ENCODE measurements at places on chromosomes 13 and 19.

DNA sequence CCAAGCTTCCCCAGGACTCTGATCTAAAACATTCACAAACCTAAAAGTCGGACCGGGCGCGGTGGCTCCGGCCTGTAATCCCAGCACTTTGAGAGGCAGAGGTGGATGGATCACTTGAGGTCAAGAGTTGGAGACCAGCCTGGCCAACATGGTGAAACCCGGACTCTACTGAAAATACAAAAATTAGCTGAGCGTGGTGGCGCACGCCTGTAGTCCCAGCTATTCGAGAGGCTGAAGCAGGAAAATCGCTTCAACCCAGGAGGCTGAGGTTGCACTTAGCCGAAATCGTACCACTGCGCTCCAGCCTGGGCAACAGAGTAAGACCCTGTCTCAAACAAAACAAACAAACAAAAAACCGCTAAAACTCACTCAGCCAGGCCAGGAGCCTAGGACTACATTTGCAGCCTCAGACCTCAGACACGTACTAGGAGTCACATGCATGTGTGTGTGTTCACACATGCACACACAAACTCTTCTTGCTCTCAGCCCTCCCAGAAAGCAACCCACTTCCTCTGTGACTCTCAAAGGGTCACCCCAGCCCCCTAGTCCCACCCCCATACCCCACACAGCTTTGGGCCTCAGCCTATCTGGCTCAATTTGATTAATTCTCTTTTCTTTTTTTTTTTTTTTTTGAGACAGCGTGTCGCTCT is 704 bp upstream of the NOTCH3 start:
- DNase-seq: no peak

- no peak for DNase-seq
These were observed 12.7 kb upstream of the HNRNPL start for GRCh38 chr19:38862321-38863059.

DNA sequence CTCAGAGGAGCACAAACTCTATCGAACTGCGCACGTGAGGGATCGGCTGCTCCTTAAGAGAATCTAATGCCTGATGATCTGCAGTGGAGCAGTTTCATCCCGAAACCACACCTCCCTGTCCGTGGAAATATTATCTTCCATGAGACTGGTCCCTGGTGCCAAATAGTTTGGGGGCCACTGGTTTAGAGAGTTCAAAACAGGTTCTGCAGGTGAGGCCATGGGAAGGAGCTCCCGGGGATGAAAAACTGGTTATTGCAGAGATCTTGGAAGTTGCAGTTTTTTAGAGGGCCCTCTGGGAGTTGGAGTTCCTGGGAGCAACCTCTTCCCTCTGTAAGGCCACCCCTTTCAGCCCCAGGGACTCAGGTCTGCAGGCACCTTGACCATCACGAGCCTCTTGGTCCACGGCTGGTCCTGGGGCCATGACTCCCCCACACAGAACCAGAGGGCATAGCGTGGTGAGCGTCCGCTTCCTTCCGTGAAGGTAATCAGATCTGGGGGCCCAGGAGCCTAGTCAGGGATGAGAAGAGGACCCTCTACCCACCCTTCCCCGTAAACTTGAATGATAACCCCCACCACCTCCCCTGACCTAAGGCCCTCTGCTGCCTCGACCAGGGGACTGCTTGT is 5.2 kb downstream of the IRF3 start:
- no peak for DNase-seq

DNA sequence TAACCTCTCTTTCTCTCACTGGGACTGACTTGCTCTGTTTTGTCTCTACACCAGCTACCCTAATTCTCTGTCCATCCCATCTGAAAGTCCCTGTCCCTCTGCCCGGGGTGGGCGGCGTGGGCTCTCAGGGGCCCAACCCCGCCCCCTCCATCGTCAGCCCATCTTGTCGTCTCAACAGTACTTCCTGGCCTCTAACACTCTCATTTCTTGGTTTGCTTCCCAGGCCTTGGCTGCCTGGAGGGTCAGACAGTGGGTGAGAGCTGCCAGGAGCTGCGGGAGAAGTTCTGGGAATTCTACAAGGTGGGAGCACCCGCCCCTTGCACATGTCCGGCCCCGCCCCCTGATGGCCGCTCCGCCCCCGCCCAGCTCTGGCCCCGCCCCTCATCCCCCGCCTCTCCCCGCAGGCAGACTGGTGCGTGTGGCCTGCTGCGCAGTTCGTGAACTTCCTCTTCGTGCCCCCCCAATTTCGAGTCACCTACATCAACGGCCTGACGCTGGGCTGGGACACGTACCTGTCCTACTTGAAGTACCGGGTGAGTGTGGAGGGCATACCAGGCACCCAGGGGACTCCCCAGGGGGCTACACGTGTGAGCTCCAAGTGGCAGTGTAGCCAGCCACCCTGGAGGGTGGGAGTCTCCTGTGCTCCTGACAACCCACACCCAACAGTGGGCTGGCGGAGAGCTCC is 1.7 kb downstream of the MPV17L2 start:
- DNase-seq: no peak

GRCh38 chr19:29098863-29099481 is 114.0 kb downstream of the UQCRFS1 start:
- no peak for DNase-seq

- no peak for DNase-seq
These were observed 18.8 kb upstream of the WASF3 start for GRCh38 chr13:26538363-26539317.

GRCh38 chr13:105058517-105058916 is 1476.9 kb downstream of the EFNB2 start:
- DNase-seq: no peak

DNA sequence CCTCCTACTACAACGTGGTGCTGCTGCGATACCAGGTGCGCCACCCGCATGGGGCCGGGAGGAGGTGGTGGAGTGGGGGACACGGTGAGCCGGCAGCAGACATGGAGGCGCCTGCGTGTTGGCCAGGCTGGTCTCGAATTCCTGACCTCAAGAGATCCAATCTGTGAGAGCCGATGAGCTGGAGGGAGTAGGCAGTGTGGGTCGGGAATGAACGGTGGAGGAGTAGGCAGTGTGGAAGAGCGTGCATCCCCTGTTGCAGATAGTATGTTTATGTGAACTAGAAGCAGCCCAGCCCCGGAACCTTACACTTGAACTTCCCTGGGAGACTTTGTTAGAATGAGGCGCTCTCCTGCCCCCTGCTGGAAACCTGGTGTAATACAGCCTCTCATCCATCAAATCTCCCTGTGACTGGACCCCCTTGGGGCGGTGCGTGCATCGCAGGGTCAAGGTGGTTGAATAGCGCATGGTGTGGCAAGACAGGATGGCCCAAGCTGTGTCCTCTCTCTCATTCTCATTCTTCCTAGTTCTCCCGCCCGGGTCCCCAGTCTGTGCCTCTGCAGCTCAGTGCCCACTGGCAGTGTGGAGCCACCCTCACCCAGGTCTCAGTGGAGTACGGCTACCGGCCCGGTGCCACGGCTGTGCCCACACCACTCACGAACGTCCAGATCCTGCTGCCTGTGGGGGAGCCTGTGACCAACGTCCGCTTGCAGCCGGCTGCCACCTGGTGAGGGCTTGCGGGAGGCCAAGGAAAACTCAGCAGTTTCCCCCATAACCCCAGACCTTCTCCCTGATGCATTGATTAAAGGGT is 10.5 kb upstream of the B3GNT3 start:
- DNase-seq: peak; percentile 75

GRCh38 chr13:96229356-96229755 is 139.4 kb downstream of the HS6ST3 start:
- no peak for DNase-seq

GRCh38 chr13:97855570-97856303 is 97.7 kb upstream of the IPO5 start:
- DNase-seq: no peak

DNA sequence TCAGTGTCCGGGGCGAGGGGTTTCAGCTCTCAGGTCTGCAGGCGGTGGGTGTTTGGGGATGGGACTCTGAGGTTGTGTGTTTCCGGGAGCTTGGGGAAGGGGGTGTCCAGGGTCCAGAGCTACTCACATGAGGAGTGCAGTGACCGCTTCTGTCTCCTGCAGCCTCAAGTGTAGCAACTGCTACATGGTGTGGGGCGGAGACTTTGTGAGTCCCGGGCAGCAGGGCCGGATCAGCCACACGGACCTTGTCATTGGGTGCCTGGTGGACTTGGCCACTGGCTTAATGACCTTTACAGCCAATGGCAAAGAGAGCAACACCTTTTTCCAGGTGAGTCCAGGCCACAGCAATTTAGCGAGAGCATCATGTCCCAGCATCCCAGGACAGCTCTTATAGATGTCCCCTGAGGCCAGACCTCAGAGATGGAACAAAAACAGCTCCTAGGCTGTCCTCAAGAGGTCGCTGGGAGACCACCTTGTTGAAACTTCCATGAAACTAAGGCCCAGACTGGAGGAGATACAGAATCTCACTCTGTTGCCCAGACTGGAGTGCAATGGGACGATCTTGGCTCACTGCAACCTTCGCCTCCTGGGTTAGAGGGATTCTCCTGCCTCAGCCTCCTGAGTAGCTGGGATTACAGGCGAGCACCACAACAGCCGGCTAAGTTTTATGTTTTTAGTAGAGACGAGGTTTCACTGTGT is 44.9 kb downstream of the RYR1 start:
- no peak for DNase-seq

GRCh38 chr13:44508562-44509077 is 67.5 kb downstream of the TSC22D1 start:
- DNase-seq: no peak

DNA sequence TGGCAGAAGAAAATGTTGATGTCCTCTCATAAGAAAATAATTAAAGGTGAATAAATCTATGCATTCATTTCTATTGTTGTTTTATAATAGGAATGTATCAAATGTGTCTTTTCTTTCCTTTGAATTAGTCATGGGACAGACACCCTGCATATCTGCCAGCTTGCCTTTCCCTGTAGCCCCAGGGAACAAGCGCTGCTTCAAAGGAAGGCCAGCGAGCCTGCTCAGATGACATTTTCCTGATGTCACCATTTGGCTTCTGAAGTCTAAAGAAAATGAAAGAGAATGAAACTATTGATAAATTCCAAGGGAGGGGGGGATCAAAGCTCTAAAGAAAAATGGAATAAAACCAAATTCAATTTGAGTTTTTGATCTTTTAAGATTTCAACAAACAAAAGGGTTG is 574.8 kb downstream of the IRS2 start:
- DNase-seq: no peak

DNA sequence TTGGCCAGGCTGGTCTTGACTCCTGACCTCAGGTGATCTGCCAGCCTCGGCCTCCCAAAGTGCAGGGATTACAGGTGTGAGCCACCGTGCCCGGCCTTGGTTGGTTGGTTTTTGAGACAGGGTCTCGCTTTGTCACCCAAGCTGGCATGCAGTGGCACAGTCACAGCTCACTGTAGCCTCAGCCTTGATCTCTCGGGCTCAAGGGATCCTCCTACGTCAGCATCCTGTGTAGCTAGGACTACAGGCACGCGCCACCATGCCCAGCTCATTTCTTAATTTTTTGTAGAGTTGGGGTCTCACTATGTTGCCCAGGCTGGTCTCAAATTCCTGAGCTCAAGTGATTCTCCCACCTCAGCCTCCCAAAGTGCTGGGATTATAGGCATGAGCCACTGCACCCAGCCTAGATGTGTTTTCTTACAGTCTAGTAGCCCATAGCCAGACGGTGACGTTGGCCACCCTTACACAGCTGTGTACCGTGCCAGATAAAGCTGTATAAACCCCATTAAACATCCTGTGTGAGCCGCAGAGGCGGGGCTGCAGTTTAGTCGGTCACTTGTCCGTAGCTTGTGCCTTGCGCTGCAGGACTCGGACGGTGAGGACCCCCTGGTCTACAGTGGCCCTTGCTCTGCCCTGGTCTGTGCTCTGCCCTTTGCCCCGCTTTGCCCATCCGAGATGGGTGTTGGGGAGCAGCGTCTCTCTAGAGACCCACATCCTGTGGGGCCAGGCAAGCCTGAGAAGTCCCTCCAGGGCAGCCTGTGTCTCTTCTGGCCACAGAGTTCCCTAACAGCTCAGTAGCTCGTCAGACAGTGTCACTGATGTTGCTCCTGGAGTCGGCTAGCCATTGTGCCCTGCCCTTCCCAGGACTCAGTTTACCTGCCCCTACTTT is 9.8 kb downstream of the IRF3 start:
- DNase-seq: no peak

GRCh38 chr19:11390933-11391680 is 7.0 kb upstream of the EPOR start:
- no peak for DNase-seq
